ENCODE measurements at places on chromosomes 11 and 22.

DNA sequence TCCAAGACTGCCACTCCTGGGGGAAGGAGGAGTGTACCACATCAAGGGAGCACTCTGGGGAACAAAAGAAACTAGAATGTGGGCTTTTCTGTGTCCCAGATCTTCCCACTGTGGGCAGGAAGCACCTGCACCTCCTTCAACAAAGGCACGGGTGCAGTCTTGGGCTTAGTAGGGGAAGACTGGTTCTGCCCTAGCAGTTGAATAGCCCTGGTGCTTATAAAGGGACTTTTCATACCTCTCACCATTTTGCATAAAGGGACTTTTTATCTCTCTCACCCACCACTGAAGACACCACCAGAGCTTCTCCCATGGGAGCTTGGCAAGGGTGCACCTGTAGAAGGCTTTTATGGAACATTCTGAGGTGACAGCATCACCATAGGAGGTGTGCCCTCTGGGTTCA, 65.8 kb upstream of the MS4A8 start:
- DNase-seq: no peak

GRCh38 chr11:122394313-122394712, 261.2 kb upstream of the UBASH3B start:
- no peak for DNase-seq

- no peak for DNase-seq
Measured at GRCh38 chr11:36488096-36488495, 22.0 kb downstream of the TRAF6 start.

DNA sequence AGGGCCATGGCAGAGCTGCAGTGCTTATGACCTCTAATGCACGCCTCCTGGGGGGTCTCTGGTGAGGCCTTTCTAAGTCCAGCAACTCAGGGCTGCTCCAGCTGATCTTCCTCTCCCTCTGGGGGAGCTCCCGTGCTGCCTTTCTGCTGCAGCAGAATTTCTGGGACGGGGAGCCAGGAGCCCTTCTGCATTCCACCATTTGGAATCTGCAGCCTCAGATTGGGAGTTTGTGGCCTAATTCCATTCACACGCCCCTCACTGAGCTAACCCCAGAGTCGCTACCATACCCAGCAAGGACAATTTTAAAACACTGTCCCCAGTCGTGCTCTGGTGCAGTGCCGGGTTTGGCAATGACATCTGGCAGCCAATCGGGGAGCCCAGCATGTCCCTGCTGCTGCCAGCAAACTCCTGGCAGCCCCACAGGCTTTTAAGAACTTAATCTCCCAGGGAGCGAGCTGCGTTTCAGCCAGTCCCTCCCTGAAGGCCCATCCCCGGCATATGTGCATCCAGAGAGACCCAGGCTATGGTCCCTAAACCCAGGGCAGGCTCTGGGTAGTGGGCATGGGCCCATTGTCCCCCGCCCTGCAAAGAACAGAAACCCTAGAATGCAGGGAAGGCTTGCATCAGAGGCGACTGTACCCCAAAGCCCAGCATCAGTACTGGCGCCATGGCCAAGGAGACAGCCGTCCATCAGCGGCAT, 4.7 kb downstream of the SHANK2 start:
- DNase-seq: no peak

Measured in colonic mucosa (tissue), 4 donors.